ENCODE measurements at places on chromosomes 7 and 10.

DNA sequence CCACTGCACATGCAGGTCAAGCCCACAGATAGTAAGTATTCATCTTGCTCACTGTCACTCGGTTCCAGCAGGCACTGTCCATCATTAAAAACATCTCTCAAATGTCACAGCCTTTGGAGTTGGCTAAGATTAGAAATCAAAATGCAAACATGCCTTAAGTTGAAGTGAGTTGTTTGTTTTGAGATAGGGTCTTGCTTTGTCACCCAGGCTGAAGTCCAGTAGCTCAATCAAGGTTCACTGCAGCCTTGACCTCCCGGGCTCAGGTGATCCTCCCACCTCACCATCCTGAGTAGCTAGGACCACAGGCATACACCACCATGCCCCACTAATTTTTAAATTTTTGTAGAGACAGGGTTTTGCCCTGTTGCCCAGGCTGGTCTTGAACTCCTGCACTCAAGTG lies 98.1 kb downstream of the EBF3 start:
- DNase-seq: no peak

GRCh38 chr10:48284002-48284546 lies 9.6 kb upstream of the FRMPD2 start:
- no peak for DNase-seq

GRCh38 chr10:776772-777171 lies 87.3 kb upstream of the DIP2C start:
- DNase-seq: no peak

DNA sequence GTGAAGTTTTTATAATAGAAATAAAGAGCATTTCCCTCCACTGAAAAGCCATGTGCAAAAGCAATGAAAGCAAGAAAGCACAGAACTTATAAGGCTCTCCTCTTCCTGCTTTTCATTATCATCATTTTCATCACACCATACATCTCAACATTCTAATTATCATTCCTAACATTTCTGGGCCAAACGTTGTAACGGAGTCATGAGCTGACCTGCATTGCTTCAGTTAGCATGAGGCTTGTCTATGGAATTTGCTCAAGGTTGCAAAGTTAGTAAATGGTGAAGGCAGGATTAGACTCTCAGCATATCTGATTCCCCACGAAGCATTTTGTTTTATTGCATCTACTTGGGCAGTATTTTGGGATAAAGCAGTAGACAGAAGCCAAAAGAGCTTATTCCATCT lies 11.4 kb downstream of the SCIN start:
- no peak for DNase-seq

GRCh38 chr7:27575613-27576012 lies 87.1 kb downstream of the HIBADH start:
- no peak for DNase-seq

DNA sequence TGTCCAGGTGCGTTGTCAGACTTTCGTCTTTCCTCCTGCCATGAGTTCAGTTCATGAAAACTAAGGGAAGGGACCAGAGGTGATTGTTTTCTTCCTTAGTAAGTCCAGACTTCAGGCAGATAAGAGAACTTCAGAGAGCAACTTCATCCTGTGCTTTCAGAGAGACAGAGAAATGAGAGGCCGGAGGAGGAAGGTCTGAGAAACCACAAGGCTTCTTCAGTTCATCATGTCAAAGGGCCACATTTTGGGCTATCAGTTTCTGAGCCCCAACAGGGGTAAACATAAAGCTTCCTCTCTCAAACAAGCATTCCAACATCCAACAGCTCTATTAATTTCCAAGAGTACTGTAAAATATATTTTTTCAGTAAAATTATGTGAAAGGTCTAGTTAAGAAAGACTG lies 668.4 kb upstream of the NRP1 start:
- DNase-seq: no peak

- DNase-seq: no peak
These were observed 116.2 kb downstream of the SH3PXD2A start for GRCh38 chr10:103739039-103739764.

- DNase-seq: no peak
These were observed 94.8 kb upstream of the ZNF804B start for GRCh38 chr7:88664630-88665233.

GRCh38 chr10:80579849-80580637 lies 42.3 kb downstream of the SH2D4B start:
- no peak for DNase-seq

DNA sequence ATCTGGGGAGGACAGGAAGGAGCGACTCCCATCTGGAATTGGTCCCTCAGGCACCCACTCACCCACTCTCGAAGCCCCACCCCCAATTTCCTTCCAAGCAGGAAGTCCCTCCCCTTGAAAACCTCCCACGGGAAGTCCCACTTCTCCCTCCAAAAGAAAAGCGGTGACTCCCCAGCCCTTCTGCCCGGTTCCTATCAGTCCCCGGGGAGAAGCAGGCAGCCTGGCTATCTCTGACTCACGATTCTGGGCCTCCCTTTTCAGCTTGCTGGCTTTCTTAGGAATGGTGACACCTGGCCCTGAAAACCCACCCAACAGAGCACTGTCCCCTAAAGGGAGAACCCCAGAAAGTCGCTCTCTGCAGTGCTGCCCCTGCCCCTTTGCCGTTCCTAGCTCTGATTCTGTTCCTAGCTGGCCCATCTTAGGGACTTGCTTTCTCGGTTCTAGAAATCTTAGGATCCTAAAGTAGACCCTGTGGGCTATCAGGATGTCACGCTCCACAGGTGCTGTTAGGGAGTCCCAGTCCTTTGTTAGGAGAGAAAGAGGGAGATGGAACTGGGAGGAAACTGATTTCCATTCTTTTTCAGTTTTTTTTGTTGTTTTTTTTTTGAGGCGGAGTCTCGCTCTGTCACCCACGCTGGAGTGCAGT lies 6.0 kb downstream of the TSC22D4 start:
- DNase-seq: peak; percentile 23

DNA sequence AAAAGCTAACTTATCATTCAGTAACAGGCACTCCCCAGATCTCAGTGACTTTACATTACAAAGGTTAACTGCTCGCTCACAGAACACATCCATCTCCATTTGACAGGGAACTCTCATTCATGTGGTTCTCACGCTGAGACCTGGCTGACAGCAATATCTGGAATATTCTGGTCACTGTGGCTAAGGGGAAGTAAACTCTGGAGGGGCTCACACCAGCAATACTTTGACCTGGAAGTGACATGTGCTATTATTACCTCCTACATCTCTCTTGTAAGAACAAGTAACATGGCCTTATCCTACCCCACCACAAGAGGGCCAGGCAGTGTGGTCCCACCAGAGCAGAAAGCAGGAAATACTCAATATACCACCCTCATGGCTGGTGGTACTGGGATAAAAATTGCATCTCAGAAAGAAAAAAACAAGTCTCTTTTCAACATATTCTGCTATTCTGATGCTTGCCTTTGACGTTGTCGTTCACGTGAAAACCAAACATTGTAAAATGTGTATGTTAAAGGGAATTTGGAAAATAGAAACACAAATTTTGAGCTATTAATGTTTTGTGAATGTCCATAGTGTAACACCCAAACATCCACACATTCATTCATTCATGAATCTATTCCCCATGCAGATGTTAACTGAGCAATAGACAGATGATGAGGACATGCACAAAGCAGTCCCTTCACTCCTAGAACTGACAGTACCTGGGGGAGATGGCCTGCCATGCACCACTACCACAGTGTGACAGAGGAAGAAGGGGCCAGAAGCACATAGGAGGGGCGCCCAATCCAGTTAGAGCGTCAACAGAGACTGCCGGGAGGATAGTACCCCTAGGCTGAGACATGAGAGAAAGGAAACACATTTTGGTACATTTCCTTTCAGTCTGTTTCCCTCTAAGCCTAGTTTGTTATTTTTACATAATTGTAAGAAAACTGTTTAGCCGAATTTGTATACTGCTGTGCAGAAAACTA lies 166.0 kb upstream of the SP4 start:
- DNase-seq: peak; percentile 63

DNA sequence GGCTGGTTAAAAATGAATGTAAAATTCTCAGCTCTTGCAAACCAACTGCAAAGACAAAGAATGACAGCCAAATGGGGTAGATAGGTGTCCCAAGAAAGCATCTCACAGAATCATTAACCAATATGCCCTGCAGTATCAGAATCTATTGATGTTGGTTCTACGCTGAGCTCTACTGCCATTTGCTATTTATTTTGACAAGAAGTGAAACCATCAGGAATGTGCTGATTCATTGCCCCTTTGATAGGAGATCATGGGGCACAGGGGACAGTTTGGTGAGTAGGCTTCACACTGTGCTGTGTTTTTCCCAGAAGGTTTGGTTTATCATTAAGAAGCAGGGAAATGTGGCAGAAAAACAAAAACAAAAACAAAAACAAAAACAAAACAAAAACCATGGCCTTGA lies 19.4 kb upstream of the CDC14C start:
- DNase-seq: no peak

DNA sequence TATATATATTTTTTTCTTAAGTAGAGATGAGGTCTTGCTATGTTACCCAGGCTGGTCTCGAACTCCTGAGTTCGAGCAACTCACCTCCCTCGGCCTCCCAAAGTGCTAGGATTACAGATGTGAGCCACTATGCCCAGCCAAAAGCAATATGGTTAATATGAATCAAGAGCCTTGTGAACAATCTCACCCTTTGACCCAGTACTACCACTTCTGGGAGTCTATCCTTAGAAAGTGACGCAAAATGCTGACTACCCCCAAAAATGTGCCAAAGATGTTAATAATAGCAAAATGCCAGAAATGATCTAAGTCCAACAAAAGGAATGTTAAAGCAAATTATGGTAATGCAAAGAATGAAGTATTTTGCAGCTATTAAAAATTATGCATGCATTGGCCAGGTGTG lies 44.3 kb downstream of the HOXA1 start:
- no peak for DNase-seq

- no peak for DNase-seq
These were observed 8.5 kb downstream of the CNOT4 start for GRCh38 chr7:135501402-135501801.

DNA sequence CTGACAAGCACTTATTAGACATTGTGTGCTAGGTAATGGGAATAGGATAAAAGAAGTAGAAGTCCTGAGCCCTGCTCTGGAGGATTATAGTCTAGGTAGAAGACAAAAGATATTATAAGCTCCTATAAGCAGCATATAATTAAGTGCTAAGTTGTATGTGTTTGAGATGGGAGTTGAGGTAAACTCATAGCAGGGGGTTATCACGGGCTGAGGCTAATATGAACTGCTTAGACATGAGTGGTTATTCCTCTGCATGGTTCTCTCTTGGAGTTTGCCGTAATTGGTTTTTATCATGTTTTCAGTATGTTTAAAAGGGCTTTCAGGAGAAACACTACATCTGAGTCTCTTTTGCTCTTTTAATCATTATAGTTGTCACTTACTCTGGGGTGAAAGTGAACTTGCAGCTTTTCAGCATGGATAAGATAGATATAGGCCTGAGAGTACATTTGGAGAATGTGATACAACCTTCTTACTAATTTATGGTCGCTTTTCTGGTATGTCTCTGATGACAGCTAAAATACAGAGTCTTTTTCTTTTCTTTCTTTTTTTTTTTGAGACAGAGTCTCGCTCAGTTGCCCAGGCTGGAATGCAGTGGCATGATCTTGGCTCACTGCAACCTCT lies 39.0 kb downstream of the SMNDC1 start:
- no peak for DNase-seq

- no peak for DNase-seq
These were observed 19.0 kb downstream of the SRI start for GRCh38 chr7:88200789-88201188.

- no peak for DNase-seq
These were observed 491.8 kb upstream of the GHITM start for GRCh38 chr10:83647526-83647925.

DNA sequence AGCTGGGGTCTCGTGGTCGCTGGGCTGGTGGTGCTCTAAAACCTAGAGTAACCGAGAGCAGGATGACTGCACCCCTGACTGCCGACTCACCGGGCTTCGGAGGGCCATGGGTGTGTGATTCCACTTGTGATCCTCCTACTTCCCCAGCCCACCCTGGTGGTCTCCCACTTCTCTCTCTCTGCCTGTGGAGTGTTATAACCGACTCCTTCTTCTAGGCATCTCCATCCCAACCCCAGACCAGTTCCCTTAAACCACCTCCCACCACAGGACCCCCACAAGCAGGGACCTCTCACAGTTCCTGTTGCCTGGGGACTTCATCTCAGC lies 52.4 kb downstream of the IKZF1 start:
- no peak for DNase-seq

DNA sequence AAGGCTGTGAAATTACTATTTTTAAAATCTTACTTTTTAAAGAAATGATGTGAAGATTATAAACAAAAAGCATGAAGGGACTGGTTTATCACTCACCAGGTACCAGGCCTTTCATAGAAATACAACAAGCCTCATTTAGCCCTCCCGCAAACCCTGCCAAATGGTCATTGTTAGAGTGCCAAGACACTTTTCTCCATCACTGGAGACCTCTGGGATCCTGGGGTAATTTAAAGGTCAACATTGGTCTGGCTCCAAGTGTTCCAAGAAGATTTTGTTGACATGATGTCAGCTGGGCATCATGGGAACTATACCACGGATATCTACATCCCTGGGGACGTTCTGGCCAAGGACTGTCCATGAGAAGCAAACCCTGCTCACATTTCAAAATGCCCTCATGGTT lies 138.0 kb upstream of the FRMD4A start:
- DNase-seq: no peak

GRCh38 chr10:93938140-93938539 lies 44.4 kb downstream of the SLC35G1 start:
- DNase-seq: no peak

DNA sequence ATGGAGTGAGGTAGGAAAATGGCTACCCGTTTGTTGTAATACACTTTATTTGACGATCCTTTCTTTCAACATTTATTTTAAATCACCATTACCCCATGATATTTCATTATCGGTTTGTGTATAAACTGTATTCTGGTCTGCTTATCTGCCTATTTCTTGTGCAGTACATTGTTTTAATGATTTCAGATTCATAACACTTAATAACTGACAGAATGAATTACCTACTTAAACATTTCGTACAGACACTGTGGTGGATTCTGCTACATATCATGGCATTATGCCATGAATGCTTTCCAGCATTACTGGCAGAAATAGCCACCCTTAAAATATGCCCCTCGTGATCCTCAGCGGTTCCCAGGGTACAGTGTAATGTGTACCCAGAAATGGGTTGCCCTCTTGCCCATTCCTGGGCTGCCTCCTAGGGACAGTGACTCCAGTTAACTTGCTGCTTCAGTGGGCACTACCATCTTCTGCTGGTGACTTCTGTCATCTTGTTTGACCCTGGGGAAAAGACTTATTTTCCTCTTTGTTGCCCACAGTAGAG lies 74.5 kb downstream of the C1GALT1 start:
- DNase-seq: no peak

DNA sequence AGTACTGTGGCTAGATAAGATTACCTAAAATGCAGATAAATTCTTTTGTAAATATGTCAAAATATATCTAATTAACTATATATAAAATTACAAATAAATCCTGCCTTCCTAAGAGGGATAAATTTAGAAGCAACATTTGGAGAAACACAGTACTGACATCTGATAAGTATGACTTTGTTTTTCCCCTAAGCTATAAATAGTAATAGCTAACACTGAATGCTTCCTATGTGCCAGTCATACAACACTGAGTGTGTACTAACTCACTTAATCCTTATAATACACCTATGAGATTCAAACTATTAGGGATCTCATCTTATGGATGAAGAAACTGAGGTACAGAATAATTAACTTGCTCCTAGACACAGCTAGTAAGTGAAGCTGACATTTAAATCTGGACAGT lies 733.4 kb downstream of the MAGI2 start:
- no peak for DNase-seq
